ENCODE measurements at places on chromosomes 3 and 15.

DNA sequence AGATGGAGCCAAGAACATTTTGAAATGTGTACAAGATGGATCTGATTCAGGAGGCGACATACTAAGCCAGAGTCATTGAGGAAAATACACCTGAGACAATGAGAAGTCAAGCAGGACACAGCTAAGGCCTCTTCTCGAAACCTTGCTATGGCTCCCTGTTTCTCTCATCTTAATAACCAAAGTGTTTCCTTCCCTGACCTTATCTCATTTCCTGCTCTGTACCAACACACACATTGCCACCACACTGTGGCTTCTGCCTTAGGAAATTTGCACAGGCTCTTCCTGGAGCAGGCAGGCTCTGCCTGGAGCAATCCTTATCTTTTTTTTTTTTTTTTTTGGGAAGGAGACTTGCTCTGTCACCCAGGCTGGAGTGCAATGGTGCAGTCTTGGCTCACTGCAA is 36.6 kb downstream of the OXSM start:
- no peak for DNase-seq

- DNase-seq, result no peak
These were observed 66.1 kb downstream of the SEC22A start for GRCh38 chr3:123267821-123268220.

GRCh38 chr3:139113993-139114375 is 69.3 kb upstream of the PRR23C start:
- DNase-seq, result no peak

DNA sequence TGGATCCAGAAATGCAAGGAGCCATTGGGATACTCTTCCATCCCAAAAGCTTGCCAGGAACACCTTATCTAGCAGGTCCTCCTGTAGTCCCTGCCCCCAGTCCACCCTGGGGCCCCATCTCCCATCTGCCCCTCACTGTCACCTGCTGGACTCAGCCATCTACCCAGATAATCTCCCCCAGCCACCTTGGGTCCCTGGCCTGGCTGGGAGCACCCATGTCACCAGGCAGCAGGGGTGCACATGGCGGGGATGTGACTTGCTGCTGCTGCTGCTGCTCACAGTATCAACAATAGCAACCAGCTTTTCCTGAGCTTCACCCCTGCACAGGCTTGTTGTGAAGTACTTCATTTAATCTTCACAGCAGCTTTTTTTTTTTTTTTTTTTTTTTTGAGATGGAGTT is 12.6 kb downstream of the PTH1R start:
- DNase-seq, result no peak

DNA sequence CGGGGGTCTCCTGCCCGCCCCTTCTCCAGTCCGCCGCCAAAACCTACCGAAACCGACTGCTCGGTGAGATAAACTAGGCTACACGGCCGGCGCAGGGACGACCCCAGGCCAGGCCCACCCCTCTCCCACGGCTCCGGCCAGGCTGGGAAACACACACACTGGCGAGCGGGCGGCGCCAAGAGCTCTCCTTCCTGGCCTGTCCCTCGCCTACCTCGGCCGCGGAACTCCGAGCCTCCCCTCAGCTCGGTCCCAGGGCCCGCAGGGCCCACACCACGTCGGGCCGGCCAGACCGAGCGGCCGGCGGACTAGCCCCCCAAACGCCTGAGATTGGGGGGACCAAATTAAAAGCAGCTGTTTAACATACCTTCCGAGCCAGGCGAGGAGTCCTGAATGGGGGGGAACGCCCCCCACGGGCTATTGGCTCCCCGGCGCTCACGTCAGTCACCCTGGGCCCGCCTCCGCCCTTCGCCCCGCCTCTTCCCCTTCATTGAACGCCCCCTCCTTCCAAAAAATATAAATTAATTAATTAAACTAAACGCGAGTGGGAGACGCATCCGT is 4.0 kb upstream of the SIN3A start:
- peak; percentile 93 for DNase-seq

GRCh38 chr3:146543461-146544001 is 876 bp downstream of the PLSCR1 start:
- DNase-seq, result no peak

DNA sequence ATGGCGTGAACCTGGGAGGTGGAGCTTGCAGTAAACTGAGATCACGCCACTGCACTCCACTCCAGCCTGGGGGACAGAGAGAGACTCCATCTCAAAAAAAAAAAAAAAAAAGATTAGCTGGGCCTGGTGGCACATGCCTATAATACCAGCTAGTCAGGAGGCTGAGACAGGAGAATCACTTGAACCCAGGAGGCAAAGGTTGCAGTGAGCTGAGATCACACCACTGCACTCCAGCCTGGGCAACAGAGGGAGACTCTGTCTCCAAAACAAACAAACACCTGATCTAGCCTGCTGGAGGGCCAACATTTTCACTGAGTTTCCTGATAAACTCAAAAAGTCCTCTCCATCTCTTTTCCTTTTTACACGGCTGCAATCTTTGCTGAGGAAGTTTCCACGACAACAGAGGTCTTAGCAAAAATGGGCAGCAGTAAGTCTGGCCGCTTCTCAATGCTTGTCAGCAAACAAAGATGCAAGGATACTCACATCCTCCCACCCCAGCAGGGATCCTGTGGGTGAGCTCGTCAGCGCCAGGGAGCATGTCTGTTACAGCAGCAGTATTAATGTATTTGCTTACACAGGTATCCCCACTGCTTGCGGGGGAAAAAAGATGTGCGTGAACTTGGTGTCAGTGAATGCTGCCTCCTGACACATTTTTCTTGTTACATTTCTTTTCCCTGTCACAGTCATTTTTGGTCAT is 21.0 kb upstream of the CCDC174 start:
- no peak for DNase-seq

- no peak for DNase-seq
These were observed 33.1 kb downstream of the SELENOT start for GRCh38 chr3:150636258-150636657.

GRCh38 chr3:52322466-52322865 is 6.3 kb downstream of the DNAH1 start:
- DNase-seq, result no peak

- DNase-seq, result no peak
These were observed 315.8 kb upstream of the SATB1 start for GRCh38 chr3:18740631-18741583.

DNA sequence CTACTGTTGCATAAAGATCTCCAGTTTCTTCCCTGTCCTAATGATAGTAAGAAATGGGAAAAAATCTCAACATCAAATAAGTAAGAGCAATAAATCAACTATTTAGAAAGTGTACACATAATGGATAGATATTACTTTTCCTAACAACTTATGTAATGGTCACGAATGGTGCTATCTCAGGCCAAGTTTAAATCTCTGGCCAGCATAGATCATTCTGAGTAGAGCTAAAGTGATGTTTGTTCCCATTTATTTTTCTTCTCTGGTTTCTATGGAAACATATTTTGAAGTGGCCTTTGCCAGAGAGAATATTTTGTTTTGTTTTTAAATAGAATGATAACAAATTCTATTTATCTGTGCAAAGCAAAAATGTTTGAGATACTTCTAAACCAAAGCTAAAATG is 249.7 kb upstream of the TTC14 start:
- DNase-seq, result no peak

DNA sequence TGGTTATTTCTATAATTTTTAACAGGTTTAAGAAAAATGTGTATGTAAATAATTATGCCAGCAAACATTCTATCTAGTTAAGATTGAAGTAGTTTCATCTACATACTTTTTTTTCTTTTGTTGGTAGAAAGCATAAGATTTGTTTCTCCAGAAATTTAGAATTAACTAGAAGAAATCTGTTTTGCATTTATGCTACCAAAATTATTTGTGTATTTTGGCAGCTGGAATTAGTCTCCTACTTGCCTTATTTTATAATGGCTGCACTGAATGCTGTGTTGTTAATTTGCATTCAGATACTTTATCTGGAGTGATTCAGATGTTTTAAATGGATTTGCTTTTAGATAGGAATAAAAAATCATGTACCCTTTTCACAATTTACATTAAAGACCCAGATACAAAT is 100.2 kb upstream of the NAALADL2 start:
- no peak for DNase-seq

DNA sequence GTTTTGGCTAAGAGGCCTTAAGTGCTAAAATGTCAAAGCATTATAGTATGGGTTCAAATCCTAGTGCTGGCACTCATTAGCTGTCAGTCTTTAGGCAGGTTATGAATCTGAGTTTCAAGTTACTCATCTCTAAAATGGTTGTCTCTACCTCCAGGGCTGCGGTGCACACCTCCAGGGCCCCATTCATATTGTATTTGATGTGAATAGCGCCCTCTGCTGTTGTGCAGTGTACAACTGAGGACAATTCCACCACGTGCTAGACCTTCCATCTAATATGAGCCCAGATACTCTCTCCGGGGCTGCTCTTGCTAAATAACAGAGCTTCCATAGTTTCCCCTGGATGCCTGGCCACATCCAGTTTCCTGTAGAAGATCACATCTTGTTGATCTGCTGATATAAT is 54.3 kb downstream of the OXNAD1 start:
- DNase-seq, result no peak
